ENCODE measurements at places on chromosomes 16 and 17.

GRCh38 chr17:72152387-72152929 is 31.6 kb downstream of the SOX9 start:
- DNase-seq = no peak

- no peak for DNase-seq
Measured at GRCh38 chr16:48246066-48246465, 1.3 kb downstream of the ABCC11 start.

- DNase-seq = no peak
Measured at GRCh38 chr16:51243936-51244436, 92.9 kb upstream of the SALL1 start.

- no peak for DNase-seq
Measured at GRCh38 chr16:85104821-85105391, 7.4 kb downstream of the CIBAR2 start.

- DNase-seq = no peak
Measured at GRCh38 chr17:18241229-18241871, 15.9 kb downstream of the LLGL1 start.

GRCh38 chr17:72984145-72984925 is 108.2 kb downstream of the SLC39A11 start:
- no peak for DNase-seq

GRCh38 chr16:70805787-70806186 is 4.8 kb upstream of the VAC14 start:
- no peak for DNase-seq

DNA sequence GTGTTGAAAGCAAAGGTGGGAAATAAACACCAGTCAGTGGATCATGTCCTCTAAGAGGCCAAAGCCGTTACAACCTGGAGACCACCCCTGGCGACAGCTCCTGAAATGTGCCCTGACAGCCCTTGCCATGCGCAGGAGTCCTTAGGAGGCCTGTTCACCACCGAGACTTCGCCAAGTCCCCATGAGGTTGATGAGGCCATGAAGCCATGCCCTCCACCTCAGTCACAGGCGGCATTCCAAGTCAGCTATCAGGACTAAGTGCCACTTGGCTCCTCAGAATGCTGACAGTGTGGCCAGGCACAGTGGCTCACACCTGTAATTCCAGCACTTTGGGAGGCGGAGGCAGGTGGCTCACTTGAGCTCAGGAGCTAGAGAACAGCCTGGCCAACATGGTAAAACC is 27.1 kb downstream of the ADAM11 start:
- no peak for DNase-seq

DNA sequence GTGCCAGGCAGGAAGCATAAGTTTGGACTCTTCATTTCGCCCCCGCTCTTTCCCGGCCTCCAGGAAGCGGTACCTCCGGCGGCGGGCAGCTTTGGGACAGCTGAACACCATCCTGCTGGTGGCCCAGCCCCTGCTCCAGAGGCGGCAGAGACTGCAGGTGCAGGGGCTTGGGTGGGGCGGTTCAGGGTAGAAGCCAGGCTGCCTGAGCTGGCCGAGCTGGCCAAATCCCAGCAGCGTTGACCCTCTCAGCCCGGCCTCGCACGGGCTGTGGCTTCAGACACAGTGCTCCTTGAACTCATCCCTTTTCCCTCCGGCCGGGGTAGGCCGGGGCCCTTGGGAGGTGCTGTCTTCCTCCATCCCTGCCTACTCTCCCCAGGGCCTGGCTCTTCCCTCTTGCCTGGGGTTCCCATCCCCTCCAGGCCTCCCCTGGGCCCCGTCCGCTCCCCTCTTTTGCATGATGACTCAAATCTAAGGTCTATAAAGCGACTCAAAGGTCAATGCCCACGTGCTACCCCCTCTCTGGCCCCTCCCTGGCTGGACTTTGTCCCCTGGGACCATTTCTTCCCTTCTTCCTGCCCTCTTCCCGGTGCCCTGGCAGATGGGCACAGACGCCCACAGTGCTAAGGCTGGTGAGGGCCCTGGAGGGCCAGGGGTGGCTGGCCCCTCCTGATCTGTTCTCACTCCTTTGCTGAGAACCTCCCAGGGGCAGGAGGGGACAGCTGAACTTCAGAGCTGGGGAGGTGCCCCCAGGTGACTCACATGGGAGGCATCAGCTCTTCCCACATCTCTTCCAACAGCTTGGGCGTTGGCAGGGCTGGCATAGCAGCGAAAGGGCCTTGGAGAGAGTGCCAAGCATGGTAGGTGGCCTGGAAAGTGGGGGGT is 22.7 kb downstream of the MYO15B start:
- no peak for DNase-seq

GRCh38 chr17:6700948-6701307 is 12.2 kb downstream of the SLC13A5 start:
- DNase-seq = no peak

DNA sequence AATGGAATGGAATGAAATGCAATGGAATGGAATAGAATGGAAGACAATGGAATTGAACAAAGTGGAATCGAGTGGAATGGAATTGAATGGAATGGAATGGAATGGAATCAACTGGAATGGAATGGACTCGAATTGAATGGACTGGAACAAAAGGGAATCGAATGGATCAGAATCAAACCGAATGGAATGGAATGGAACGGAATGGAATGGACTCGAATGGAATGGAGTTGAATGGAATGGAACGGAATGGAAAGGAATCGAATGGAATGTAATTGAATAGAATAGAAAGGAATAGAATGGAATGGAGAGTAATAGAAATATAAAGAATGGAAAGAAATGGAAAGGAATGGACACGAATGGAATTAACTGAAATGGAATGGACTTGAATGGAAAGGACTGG is 475.2 kb upstream of the WSB1 start:
- DNase-seq = no peak

DNA sequence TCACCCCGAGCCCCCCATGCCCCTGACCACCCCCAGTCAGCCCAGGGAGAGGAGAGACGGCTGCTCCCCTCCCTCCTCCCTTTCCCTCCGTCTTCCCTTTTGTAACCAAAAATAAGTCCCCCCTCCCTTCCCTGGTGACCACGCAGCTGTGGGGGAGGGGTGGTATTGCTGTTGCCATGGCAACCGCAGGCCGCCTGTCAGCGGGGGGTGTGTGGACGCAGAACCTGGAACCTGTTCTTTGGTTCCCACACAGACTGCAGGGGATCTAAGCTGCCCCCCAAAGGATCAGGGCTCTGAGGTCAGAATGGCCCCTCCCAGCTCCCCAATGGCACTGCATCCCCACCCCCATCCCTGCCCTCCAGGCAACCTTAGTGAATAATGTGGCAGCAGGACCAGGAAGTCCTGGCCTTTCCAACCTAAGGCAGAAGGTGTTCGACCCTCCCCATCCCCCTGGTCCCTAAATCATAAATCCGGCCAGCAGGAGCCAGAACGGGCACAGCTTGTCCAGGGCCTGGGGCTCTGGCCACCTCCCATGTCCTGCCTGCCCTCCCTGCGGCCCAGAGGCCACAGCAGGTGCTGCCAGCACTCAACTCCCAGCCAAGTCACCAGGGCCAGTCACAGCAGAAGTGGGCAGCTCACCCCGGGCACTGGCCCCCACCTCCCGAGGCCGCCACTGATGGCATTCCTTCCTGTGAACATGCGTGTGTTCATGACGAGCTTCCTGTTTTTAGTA is 12.0 kb downstream of the CA4 start:
- DNase-seq = no peak

GRCh38 chr17:48484256-48484655 is 46.6 kb downstream of the HOXB1 start:
- no peak for DNase-seq

GRCh38 chr17:48745381-48746275 is 17.1 kb upstream of the HOXB13 start:
- DNase-seq = no peak

GRCh38 chr16:46428108-46429061 is 192.8 kb downstream of the SHCBP1 start:
- no peak for DNase-seq

- DNase-seq = peak; percentile 49
Measured at GRCh38 chr17:18217412-18218015, 7.9 kb upstream of the LLGL1 start.

GRCh38 chr16:56726283-56726682 is 3.6 kb upstream of the NUP93 start:
- no peak for DNase-seq

GRCh38 chr16:11403534-11403795 is 58.2 kb downstream of the RMI2 start:
- DNase-seq = no peak

DNA sequence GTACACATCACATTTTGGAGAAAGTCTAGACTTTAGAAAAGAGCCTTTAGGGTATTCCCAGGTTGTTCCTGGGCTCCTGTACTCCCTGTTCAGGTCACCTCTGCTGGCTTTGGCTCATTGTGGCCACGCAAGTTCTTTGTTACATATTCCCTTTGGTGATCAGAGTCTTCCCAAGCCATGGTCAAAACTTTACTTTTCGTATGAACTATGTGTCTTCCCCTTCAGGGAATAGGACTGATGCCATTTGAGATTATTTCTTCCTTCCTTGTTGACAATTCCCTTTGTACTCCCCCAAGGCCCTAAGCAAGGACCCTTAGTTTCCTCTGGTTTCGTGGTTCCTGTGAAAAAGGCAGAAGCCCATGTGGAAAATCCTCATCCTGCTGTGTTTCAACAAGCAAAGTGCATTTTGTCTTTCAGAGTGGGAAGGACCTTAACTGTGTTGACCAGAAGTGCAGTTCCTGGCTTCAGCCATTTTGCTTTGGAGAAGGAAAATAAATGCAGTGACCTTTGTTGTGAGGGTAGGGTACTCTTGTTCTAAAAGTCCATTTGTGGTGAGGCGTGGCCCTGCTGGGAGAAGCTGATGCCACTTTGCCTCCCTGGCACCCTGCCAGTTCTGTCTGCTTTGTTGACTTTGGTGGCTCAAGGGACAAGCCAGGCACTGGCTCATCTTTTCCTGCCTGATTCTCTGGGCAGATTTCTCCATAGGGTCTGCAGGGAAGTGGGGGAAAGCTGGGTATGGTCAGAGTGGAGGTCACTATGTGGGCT is 55.1 kb downstream of the ZNRF1 start:
- no peak for DNase-seq

DNA sequence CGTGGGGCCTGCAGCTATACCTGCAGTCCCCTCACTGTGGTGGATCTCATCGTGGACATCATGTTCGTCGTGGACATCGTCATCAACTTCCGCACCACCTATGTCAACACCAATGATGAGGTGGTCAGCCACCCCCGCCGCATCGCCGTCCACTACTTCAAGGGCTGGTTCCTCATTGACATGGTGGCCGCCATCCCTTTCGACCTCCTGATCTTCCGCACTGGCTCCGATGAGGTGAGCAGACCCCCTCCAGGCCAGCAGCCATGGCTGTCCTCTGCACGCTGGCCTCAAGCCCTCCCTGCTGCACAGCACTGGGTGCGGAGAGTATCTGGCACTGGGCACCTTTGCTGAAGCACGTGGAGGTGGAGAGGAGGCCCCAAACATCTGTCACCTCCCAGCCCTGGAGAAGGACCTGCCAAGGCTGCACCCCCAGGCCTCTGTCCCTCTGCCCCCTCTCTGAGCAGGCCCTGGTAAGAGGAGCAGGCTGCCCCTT is 11.0 kb downstream of the KCNH6 start:
- no peak for DNase-seq

DNA sequence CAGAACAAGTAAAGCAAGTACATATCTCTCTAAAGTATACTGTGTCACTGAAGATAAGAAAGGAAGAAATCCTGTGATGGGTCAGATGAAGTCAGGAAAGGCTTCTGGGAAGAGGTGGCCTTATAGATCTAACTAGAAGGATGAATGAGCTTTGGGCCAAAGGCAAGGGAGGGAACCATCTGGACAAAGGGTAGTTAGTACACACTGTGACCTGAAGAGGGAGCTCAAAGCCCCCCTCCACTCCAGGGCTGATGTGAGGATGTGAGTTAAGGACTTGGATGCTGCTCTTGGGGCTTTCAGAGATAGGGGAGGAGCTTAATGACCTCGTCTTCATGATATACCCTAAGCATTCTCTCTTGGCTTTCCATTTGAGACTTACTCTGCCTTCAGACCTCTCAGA is 185.3 kb upstream of the CACNG3 start:
- no peak for DNase-seq

GRCh38 chr17:36937959-36938565 is 787 bp downstream of the LHX1 start:
- DNase-seq = no peak

DNA sequence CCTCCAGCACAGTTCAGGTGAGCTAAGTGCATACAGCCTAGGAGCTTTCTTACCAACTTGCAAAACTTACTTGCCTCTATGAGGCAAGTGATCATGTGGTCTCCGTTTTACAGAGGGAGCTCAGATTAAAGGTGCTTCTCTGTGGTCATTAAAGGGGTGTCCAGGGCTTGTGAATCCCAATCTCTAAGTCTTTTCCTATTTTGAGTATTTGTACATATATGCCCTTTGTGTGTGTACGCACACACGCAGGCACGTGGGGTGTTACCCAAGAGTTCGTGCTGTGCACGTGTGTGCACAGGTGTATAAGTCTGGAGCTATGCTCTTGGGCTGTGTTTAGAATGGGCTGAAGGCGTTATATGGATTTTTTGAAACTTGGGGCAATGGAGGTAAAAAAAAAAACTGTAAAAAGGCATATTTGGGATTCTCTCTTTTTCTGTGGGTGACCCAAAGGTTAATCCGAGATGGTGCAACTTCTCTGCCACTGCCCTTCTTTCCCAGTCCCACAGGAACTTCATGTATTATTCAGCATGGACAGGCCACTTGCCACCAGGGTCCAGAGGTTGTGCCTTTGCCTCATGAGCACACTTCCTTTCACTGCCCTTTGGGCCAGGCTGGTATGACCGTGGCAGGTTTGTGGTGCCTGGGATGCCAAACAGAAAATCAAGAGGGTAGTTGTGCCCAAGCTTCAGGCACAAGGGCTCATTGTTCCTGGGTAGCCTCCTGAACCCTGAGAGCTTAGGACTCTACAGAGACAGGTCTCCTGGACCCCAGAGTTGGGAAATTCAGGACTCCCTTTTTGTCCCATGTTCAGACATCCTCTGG is 1.5 kb downstream of the ABCC3 start:
- no peak for DNase-seq

DNA sequence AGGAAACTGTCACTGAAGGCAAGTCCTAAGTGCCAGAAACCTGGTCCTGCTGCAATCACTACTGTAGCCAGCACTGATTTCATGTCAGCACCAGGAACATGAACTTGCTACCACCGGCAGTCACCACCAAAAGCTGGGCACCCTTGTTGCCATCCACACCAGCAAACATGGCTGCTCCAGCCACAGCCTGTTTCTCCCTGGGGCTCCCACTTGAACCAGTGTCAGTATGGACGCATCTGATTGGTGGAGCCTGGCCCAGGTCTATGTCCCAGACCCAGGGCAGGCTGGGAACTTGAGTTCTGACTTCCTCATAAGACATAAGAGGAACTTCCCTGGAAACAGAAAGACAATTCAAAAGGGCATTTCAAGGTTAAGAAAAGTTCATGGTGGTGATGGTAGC is 56.5 kb downstream of the COPRS start:
- no peak for DNase-seq

- no peak for DNase-seq
Measured at GRCh38 chr16:87426423-87427215, 34.5 kb downstream of the MAP1LC3B start.
